AG08396 (cell line): ENCODE measurements at places on chromosomes 3 and 15.

- no peak for DNase-seq
These were observed 831.1 kb upstream of the NR2F2 start for GRCh38 chr15:95499397-95499796.

DNA sequence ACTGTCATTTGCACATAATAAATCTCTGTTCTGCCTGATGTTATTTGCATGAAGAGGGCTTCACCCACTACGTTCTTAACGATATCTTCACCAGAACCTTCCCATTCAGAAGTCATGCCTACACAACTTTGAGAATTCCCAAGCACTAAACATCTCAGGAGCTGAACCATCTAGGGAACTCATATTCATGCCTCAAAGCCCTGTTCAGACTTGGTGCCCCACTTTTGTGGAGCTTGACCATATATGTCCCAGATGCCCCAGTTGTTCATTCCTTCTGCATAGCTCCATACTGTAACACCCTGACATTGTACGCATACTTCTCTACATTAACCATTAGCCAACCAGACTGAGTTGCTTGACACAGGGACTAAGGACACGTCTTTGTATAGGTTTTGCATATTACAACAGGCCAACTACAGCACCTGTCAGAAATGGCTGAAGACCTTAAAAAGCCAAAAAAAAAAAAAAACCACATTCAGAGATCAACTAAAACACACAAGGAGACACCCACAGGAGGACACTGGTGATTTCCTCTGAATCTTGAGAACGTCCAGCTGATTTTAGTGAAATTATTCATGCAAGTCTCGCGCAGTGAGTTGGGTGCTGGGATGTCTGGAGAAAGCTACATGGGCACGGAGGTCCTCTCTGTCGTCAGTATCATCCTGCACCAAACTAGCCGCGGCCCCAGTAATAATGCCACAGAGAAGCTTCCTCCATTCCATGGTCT is 141.4 kb downstream of the FOXP1 start:
- no peak for DNase-seq

DNA sequence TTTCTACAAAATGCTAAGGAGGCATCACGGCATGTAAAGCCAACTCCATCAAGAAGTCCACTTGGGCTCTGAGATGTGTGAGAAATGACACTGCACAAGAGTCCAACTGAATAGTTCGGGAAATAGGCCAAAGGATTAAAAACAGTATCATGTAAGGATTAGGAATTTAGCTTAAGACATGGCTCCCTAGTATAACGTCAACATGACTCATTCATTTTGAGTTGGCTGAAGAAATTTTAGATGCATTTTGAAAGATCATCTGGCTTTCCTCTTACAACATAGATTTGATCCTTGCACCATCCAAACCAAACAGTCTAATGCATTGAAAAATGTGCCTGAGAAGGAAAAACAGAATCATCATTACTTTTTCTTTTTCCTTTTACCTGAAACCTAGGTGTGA is 109.3 kb upstream of the MME start:
- peak; percentile 39 for DNase-seq

DNA sequence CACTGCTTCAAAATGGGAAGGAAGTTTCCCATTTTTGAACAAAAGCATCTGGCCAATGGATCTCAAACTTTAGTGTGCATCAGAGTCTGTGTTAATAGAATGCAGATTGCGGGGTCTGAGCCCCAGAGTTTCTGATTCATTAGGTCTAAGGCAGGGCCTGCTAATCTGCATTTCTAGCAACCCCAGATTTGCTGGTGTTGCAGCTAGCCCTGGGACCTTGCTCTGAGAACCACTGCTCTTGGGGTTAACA is 30.7 kb upstream of the USP3 start:
- no peak for DNase-seq

DNA sequence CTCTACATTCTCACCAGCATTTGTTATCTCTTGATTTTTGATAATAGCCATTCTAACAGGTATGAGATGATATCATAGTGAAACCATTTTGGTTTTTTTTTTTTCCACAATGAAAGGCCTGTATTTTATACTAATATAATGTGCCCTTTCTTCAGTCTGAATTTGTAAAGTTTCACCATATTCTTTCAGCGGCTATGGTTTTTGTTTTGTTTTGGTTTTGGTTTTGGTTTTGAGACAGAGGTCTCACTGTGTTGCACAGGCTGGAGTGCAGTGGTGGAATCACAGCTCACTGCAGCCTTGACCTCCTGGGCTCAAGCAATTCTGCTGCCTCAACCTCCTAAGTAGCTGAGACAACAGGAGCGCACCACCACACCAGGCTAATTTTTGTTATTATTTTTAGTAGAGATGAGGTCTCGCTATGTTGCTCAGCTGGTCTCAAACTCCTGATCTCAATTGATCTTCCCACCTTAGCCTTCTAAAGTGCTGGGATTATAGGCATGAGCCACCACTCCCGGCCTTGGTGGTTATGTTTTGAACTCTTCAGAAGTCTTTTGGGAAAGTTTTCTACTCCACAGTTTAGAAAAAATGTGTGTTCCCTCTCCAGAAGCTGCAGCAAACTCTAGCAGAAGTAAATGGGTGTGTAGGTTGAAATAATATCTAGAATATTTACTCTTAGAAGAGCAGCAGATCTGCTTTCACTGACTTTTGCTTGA is 110.2 kb upstream of the UMPS start:
- no peak for DNase-seq

- no peak for DNase-seq
These were observed 468.9 kb downstream of the MCTP2 start for GRCh38 chr15:94700211-94700610.

GRCh38 chr3:105473521-105474223 is 107.0 kb downstream of the ALCAM start:
- DNase-seq, result peak; percentile 46

GRCh38 chr3:8490079-8490552 is 11.5 kb upstream of the LMCD1 start:
- peak; percentile 68 for DNase-seq
